ENCODE measurements at places on chromosomes 1 and 21.
A peak's percentile ranks its signal among the peaks of the same experiment; 100 is the strongest.

DNA sequence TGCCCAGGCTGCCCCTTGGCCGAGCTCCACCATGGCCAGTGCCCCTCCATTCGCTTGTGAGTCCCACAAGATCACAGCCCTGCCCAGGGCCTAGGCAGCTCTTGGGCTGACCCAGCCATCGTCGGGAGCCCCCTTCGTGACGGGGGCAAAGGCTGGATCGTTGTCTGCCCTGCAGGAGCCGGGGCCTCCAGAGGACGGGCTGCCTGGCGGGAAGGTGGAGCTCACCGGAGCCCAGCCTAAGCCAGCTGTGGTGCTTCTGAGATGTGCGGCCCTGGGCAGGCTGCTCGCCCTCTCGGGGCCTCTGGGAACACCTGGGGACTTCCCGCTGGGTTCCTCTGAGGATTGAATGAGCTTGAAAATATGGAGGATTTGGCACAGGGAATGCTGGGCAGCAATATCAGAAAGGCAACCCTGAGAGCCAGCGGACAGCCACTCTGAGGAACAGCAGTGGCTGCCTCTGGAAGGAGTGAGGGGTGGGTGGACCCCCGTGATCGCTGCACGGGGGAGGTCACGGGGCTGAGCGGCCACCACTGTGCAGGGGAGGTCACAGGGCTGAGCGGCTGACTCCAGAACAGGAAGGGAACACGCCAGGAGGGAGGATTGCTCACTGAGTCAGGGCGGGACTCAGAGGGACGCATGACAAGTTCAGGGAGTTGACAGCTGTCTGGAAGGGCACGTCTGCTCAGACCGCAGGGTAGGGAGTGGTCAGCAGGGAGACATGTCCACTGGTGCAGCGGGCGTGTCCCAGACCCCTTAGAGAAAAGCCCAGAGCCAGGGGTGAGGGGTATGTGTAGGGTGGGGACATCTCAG lies 19.3 kb downstream of the TP73 start:
- DNase-seq = no peak

GRCh38 chr1:200437556-200438203 lies 27.8 kb upstream of the ZNF281 start:
- no peak for DNase-seq

DNA sequence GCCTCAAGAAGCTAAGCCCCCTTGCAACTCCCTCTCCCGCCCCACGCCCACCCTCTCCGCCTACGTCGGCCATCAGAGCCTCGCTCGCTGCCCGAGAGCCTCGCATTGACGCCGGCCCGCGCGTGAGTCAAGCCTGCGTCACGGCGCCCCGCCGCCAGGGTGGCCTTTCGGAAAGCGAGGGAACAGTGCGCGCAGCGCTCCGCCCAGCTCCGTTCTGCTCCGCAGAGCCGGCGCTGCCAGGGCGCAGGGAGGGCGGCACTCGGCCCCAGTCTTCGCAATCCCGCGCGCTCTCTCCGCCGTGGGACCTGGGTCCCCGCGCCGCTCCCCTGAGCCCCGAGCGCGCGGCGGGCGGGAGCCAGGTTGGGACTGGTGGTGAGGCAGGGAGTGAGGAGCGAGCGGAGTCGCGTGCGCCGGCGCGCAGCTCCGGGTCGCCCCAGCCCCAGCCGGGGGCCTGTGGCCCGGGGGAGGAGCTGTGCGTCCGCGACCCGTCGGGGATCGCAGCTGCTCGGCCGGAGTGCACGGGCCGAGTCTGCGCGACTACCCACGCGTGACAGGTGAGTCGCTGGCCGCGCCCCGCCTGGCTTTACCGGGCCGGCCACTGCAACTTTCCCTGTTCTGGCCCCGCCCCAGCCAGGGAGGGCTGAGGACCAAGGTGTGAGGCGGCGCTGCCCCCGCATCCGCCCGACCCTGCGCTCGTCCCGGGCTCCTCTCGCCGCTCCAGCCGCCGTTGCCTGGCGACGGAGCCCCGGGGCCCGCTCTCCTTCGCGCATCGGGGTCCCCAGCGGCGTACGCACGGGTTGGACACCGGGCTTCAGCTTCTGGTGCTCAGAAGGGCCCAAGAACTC lies at the start of gene SLC6A17:
Gene SLC6A17 (plus strand): TSS at position 165 of the 845 bp plus-strand sequence. CDS start 16,436 bp downstream, outside the sequence.
- peak; percentile 76 for DNase-seq

- DNase-seq = no peak
Measured at GRCh38 chr1:52877554-52877953, 35.0 kb downstream of the ZYG11A start.

All from ecto neural progenitor cell (in vitro differentiated cells).